Globus pallidus (tissue), 1 donor: ENCODE measurements at places on chromosomes 3 and 15.
A peak's percentile ranks its signal among the peaks of the same experiment; 100 is the strongest.

DNA sequence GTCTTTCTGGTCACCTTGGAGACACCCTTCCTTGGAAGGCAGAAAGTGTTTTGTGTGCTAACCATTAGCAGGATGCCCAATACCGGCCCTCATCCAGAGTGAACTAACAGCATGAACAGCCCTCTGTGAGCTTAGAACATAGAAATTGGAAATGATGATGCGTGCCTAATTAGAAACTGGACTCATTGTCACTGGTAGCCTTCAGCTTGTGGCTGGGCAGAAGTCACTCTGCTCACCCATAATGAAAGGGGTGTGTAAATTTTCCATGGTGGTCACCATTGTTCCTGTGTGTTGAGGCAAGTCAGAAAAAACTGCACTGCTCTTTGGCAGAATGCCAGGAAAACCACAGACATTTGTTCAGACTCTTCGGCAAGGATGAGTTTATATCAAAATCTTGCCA is 74.7 kb upstream of the CNTN4 start:
- DNase-seq = no peak

DNA sequence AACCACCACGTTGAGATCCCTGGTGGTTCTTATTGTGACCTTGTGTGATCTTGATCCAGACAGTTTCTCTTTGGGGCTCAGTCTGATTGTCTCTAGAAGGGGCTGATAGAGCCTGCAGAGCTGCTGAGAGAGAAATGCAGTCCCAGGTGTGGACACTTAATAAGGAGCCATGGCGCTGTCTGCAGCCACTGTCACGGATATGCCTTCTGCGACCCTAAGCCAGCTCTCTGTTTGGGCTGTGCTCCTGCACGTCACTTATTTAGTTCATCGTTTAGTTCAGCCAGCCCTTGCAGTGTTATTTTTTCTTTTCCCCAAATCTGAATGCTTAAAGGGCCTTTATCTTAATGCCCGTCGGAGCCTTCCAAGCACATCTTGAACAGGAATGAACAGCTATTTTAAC is 12.0 kb downstream of the SLC6A1 start:
- DNase-seq = no peak

DNA sequence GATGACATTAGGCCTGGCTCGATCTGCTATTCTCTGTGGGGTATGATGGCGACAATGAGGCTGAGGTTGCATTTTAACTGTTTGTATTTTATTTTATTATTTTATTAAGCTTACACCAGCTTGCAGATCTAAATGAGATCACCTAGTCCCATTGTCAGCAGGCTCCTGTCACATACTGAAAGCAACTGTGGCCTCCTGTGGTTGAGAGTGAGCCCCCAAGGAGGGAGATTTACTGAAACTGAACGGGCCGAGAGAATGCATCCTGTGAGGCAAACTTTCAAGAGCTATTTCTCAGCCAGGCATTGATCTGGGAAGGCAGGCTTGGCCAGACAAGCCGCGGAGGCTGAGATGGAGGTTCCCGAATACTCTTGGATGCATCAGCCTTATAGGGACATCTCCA is 210.4 kb upstream of the ARRDC4 start:
- no peak for DNase-seq

DNA sequence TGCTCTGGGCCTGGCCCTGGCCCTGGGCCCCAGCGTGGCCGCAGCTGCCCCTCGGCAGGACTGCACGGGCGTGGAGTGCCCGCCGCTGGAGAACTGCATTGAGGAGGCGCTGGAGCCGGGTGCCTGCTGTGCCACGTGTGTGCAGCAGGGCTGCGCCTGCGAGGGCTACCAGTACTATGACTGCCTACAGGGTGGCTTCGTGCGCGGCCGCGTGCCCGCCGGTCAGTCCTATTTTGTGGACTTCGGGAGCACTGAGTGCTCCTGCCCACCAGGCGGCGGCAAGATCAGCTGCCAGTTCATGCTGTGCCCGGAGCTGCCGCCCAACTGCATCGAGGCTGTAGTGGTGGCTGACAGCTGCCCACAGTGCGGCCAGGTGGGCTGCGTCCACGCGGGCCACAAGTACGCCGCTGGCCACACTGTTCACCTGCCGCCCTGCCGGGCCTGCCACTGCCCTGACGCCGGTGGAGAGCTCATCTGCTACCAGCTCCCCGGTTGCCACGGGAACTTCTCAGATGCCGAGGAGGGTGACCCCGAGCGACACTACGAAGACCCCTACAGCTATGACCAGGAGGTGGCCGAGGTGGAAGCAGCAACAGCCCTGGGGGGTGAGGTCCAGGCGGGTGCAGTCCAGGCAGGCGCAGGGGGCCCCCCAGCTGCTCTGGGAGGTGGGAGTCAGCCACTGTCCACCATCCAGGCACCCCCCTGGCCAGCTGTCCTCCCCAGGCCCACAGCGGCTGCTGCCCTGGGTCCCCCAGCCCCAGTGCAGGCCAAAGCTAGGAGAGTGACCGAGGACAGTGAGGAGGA is 21.7 kb downstream of the FBLN2 start:
- DNase-seq = no peak

DNA sequence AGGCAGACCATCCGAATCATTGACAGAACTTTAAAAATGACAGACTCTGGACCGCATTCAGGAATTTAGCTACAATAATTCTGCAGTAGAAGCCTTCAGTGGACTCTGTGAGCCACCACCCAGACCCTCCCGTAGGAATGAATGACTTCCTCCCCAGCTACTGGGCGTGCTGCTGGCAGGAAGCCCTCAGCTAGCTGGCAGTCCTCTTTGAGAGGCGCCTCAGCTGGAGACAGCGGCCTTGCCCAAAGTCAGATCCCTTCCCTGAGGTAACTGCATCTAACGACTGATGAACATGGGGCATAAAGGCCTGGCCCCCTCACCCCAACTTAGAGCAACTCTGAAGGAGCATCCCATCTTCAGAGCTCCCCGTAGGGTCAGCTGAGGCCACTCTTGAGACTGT is 25.8 kb downstream of the CRABP1 start:
- DNase-seq = no peak

DNA sequence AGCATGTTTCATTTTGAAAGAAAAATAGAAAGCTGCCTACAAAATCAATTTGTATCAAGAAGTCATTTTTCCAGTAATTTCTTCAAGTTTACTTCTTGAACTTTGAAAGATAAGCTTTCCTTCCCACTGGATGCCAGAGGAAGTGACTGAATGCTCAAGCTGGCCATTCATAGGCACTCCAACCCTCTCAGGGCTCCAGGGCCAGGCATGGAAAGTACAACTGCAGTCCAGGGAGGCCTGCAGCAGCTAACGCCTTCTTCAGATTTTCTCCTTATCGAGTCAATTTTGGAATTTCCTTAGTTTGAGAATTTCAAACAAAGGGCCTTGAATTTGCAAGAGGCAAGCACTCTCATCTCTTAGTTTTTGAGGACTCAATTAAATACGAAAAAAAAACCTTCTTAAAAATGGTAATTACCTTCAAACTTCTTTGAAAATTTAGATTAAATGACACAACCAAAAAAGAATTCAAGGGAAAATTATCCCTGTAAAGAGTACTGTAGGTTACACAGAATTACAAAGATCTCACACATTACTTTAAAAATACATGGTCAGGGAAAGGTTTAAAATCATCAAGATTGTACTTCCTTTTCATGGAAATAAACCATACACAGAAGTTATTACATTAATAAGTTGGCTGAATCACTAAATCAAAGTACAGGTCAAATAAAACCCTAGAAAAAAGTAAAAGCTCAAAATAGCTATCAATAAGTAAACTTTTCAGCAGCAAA is 2.5 kb downstream of the UBP1 start:
- no peak for DNase-seq

GRCh38 chr15:88842156-88842555 is 38.9 kb downstream of the ACAN start:
- no peak for DNase-seq

- peak; percentile 73 for DNase-seq
Measured at GRCh38 chr3:118970819-118971218, 63.8 kb downstream of the IGSF11 start.

DNA sequence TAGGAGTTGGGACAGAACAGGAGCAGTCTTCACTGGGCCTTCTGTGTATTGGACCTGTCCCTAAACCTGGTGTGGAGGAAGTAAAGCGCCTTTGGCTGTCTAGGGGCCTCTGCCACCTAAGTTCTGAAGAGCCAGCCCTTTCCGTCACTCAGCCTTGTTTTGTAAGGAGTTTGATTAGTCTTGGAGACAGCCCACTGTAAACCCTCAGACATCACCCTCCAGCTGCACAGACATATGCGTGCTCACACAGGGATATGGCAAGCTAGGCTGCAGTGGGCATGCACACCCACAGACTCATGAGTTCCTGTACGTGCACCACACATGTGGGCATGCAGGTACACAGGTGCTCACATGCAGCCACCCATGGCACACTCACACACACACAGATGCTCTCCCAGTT is 5.2 kb downstream of the PRKCD start:
- no peak for DNase-seq

DNA sequence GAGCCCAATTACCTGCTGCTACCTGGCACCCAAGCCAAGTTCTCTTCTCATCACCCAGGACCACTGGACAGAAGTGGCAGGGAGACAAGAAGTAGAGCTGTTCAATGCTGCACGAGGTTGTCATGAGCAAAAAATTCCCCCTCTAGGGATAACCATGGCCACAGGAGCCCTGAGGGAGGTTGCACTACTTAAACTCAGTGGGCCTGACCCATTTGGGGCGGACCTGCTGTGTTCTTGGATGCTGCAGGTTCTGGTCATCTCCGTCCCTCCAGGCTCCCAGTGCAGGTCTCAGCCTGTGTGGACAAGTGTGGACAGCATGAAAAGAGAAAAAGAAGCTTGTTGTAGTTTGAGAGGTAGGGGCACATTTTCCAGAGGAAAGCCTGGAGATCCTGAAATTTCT is 26.1 kb upstream of the MANF start:
- DNase-seq = no peak

GRCh38 chr15:65553691-65554090 is 23.4 kb downstream of the HACD3 start:
- no peak for DNase-seq

DNA sequence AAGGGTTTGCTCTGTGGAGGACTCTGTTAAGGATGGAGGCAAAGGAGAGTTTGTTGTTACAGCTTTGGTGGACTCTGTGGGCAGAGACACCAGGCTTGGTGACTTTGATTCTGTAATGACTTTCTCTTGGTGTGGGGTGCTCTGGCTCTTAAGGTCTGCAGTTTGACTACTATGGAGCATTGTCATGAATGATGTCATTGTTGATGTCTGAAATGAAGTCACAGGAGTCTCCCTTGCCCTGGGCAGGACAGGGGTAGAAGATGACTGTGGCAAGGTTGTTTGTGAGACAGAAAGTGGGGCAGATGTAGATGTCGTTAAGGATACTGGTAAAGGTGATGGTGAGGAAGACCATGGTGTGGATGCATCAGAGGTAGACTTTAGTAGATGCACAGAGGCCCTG is 42.7 kb downstream of the HEG1 start:
- DNase-seq = no peak

DNA sequence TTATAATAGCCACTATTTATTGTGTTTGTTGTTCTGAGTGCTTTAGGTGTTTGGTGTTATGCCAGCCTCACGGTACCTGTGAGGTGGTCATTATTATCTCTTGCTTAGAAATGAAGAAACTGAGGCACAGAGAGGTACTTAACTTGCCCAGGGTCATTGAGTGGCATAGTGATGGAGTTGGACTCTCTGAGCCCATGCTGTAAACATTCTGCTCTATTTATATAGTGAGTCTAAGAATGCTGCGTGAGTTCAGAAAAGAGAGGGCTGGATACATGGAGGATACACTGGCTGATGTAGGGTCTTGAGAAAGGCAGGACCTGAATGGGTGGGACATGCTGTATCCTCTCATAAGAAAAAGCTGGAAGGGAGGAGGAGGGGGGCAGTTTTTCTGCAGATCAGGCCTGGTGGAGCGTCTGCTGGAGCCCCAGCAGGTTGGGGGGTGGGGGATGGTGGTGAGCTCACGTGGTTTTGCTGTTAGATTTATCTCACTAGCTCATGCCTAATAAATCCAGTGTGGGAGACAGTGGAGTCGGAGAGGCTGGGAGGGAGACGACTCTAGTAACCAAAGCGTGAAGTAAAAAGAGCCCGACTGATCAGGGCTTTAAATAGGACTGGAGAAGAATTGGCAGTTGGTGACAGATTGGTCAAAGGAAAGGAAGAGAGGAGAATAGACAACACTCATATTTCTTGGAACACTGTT is 16.0 kb downstream of the MED12L start:
- no peak for DNase-seq

DNA sequence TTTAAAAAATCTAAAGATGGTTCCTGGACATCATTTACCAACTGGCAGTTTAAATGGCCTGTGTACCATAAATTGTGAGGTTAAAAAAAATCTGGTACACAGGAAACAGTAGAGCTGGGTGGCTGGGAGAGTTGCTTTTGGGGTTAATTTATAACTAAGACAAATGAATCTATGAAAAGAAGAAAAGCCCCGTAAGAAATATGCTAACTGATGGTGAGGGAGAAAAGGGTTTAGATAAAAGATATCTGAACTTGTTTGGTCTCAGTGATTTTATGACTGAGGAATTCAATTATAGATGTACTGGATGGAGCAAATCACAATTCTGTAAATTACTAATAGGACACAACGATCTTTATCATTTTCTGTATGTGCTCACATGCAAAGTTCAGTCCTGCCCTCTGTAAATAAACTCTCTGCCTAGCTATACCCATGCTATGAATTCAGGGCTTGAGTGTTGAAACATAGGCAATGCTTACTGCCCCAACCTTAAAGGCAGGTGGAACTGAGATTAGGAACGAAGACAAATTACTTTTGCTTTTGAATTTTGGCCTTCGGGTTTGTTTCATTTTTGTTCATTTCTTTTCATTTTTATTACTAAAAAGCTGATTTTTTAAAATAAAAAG is 28.0 kb downstream of the PPARG start:
- DNase-seq = no peak

- no peak for DNase-seq
Measured at GRCh38 chr3:101988596-101988995, 139.3 kb downstream of the NFKBIZ start.

DNA sequence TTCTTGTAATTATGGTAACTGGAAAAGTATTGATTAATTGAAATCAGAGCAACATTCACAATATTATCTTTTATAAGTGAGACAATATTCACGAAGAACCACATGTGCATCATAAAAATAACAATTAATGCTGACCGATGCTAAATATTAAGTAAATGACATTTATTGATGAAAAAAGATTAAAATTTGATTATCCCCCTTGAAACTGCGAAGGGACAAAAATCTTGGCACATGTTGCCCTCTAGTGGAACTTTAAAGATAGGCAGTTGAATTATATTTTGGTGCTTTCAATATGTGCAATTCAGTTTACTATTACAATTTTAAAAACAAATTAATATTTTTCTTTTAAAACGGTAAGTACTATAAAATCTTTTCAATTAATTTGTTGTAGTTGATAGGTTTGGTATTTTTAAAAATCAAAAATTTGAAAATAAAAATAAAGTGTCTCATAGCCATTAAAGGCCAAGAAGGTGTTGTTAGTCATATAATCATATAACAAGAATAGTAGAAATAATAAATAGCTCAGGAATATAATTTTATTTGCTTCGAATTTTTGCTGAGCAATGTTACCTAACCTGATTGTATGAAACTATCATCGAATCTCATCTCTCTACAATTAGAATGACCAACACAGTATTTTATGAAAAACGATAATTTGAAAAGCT is 270.2 kb downstream of the ROBO1 start:
- no peak for DNase-seq

- peak; percentile 11 for DNase-seq
Measured at GRCh38 chr3:56219894-56220805, 248.1 kb downstream of the ERC2 start.
